ENCODE measurements at places on chromosomes 1 and 21.

DNA sequence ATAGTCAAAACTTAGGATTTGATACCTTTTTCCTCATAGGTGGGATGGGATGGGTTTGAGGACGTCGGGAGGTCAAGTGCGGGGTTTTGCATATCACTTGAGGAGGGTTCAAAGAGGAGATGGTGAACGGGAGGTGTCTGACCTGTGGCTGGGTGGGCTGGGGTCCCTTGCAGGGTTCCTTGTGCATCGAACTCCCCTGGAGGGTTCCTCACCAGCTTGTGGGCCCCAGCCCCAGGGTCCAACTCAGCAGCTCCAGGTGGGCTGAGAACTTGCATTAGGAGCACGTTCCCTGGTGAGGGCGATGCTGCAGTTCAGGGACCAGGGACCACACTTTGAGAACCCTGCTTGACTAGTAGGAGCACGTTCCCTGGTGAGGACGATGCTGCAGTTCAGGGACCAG lies 23.2 kb downstream of the TRPM2 start:
- DNase-seq, result no peak

- no peak for DNase-seq
Measured at GRCh38 chr1:167524651-167525050, 6.3 kb upstream of the CD247 start.

DNA sequence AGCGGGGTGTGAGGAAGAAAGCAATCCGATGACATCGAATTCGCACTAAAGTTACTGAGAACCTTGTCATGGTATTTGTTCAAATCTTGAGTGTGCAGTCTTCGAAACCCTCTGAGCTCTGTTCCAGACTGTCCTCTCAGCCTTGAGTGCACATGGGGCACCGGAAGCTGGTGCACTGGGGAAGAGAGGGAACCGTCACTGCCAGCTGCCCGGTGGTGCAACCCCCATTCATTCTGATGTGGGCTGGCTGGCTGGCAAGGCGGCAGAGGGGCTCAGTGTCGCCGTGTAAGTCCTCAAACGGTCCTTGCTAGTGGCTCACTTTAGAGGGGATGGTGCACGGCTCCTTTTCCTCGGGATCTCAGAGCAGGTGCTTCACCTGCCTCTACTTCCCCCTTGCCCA lies 137.4 kb downstream of the KIF26B start:
- no peak for DNase-seq

DNA sequence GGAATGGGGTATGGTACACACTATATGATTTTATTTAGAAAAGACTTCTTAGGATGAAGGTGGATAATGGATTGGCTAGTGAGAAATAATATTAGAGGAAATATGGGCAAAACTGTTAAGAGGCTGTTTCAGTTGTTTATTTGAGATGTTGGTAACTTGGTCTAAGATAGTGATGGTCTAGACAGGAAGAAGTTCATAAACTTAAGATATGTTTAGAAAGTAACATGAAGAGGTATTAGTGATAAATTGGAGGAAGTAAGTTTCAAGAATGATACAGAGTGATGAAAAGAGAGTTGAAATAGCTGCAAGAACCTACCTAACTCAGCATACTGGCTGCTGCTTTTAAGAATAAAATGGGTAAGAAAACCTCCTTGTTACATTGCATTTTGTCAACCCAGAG lies 9.2 kb upstream of the PTPRC start:
- DNase-seq, result no peak

DNA sequence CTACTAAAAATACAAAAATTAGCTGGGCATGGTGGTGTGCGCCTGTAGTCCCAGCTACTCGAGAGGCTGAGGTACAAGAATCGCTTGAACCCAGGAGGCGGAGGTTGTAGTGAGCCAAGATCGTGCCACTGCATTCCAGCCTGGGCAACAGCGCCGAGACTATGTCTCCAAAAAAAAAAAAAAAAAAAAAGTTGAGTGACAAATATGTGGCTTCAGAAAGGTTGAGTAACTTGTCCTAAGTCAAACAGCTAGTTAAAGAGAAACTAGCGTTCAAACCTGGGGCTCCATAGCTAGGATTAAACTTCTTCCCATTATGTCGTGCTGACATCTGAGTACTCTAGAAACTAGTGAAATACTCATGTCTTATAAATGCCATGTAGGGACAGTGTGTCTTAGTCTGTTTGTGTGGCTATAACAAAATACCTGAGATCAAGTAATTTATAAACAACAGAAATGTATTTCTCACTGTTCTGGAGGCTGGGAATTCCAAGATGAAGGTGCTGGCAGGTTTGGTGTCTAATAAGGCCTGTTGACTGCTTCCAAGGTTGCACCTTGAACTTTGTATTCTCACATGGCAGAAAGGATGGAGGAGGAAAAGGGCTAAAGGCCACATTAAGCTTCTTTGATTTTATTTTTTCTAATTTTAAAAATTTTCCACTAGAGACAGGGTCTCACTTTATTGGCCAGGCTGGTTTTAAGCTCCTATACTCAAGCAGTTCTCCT lies 12.0 kb downstream of the AK4 start:
- DNase-seq, result no peak

DNA sequence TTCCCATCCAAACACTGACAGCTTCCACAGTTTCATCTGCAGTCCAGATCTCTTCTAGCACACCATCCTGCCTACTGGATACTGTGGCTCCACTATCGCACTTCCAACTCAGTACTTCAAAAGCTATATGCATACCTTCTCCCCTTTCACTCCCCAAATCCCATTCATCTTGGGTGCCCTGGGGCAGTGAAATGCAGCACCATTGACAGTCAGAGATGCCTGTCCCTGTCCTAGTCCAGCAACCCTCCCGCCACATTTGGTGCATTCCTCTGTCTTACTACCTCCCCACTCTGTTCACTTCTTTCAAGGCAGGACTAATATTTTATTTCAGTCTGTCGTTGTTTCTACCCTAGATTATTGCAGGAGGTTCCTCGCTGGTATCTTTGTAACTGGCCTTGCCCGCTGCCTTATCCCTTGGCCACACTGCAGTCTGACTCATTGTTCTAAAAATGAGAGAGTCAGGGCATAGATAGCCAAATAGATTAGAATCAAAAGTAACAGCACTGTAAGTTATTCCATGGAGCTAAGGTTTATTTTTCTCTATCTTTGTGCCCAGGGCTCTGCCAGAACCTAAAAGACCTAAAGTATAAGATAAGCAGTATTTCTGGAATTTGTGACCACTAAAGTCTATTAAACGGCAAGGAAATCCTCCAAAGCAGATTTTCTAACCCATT lies 96.7 kb downstream of the ESRRG start:
- no peak for DNase-seq

GRCh38 chr1:184624626-184625025 lies 130.0 kb downstream of the EDEM3 start:
- DNase-seq, result no peak

DNA sequence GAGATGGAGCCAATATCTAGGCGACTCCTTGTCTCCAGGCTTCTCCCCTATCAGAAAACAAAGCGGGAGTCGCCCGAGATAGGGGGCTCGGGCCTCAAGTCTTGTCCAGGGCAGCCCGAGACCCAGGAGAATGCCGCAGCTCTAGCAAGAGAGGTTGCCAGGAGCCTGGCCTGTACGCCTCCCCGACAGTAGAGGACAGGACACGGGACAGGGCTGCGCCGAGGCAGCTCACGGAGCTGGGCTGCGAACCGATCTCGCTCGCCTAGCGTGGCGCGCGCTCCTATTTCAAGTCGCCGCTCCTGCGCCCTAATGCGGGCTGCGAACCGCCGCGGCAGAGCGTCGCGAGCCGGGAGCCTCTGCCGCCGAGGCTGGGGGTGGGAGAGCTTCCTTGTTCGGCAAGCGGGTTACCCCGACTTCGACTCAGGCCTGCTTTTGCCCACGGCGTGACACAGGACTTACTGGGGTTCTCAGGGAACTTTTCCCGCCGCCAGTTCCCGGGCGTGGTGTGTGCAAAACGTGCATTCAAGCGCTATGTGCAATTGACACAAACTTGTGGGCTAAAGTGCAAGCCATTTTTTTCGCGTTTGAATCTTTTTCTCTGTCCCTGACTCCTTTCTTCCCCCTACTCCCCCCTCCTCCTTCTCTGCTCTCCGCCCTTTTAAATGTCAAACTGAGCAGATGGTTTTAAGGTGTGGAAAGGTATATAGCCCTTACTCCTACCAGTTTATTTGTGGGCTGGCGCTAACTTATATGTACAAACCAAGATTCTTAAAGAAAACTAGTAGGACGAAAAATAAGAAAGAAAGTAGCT lies 2.4 kb upstream of the PROX1 start:
- DNase-seq, result no peak

GRCh38 chr1:86461482-86461881 lies 7.2 kb upstream of the CLCA1 start:
- DNase-seq, result no peak

DNA sequence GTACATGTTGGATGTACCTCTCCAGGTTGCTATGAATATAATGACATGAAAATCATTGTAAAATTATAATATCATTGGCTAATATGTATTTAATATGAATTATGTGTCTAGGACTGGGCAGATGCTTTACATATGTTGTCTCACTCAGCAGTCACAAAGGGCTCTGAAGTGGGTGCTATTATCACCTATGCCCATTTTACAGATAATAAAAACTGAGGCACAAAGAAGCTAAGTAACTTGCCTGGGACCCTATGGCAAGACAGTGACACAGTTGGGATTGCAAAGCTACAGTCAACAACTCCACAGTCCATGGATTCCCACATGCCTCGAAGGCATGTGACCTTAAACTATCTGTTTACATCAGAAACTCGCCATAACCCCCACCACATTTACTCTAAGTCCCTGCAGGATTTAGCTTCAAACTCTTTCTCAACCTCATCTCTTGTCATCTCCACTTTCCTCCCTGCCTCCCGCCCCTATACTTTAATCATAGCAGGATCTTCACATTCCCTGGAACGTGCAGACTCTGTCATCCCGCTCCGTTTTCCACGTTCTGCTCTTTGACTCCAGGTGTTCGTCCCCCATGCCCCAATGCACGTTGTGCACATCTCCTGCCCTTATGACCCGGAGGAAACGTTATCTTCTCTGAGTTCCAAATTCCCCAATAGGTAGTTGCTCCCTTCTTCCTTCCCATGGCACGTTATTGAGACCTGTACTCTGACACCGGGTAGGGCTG lies 143.0 kb upstream of the NRIP1 start:
- no peak for DNase-seq

DNA sequence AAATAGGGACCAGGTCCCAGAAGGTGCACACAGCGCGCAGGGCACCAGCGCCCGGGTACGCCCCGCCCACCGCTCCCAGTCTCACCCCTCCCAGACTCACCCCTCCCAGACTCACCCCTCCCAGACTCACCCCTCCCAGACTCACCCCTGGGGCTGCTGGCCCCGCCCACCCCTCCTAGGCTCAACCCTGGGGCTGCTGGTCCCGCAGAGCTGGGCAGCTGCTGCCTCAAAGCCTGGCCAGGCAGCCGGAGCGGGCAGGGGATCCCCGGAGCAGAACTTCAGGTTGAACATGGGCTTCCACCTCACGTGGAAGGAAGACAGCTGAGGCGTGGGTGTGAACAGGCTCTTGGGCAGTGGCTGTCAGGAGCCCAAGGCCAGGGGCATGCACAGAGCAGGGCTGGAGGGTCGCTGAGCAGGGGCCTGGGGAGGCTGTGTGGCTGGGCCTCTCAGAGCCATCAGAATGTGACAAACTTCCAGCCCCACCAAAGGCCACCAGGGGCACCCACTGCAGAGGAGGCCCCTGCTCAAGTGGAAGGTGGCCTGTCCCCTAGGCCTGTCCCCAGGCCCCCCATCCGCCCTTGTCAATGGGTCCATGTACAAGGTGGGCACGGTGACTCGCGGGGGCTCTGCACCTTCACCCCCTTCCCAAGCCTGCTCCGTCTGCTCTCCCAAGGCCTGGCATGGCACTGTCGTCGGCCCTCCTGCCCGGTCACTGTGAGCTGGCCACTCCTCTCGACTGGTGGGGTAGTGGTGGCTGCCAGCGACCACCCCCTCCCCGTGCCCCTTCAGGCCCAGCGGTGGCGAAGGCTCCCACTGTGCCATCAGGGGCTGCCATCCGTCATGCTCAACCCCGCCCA lies 20.4 kb upstream of the SUMO3 start:
- no peak for DNase-seq

GRCh38 chr1:175171036-175171913 lies 21.3 kb downstream of the KIAA0040 start:
- no peak for DNase-seq

GRCh38 chr1:88060112-88060673 lies 623.9 kb upstream of the PKN2 start:
- DNase-seq, result no peak

DNA sequence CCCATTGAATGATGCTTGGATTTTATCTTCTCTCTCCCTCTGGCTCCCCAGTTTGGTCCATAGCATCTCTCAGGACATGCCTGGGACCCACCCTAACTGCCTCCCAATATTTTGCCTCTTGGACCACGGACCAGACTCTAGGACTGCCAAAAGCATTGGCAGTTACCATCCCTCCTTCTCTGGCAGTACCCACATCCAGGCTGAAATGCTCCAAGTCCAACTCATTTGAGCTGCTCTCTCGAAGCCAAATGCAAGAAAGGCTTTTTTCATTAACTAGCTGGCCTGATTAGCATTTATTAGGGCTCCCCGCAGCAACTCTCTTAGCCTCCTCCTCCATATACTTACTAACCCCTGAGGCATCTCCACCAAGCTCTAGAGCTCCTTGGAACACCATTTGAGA lies 140.0 kb upstream of the GRIK3 start:
- no peak for DNase-seq

DNA sequence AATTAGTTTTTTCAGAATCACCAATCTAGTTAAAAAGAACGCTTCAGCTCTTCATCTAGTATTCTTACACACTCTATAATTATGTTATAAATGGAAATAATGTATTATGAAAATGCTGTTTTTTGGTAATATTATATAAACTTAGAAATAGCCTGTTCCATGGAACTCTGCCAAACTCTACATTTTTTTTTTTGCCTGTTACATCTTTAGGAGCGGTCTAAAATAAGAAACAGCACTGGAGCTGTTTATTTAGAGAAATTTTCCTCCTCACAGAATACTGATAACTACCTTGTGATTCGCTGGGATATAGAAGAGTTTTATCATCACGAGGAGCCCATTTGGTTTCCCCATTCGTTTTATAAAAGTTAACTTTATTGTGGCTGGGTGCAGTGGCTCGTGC lies 58.5 kb downstream of the PKN2 start:
- no peak for DNase-seq

- DNase-seq, result no peak
Measured at GRCh38 chr1:225919906-225920305, 4.1 kb downstream of the PYCR2 start.

DNA sequence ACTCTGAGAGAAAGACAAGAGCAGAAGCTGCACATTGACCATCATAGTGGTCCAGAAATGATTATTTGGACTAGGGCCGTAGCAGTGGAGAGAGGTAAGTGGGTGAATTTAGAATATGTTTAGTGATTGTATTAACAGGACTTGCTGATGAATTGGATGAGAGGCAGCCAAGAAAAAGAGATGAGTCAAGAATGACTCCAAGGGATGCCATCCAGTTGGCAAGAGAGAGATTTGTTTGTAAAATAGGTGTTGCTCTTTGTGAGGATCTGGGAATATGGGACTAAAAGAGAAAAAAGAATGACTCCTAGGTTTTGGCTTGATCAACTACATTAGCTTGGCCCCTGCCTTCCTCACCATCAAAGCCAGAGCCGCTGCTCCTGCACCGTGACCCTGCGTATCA lies 54.2 kb upstream of the ARTN start:
- no peak for DNase-seq

- no peak for DNase-seq
Measured at GRCh38 chr1:223730479-223731132, 18.3 kb downstream of the CAPN2 start.

GRCh38 chr21:39232861-39233291 lies 49.6 kb upstream of the PSMG1 start:
- DNase-seq, result no peak
